ENCODE measurements at places on chromosomes 2 and 18. TPM values are rescaled to one million over a fixed set of nuclear protein-coding genes. Genes with fewer than 3 reads are reported as not detected.

Gene CCDC74A
- 20.4 TPM for total RNA-seq

Gene SKOR2
- total RNA-seq: not detected

Gene SCN3A
- 0.76 TPM for total RNA-seq

Gene TSPYL6
- total RNA-seq: not detected

Gene STARD6
- total RNA-seq: not detected

Gene FAM210A
- total RNA-seq: 27.3 TPM

Gene UGT1A3
- not detected for total RNA-seq

All from metanephros (tissue), 2 donors.